ENCODE measurements at places on chromosomes 11 and 22.
A peak's percentile ranks its signal among the peaks of the same experiment; 100 is the strongest.

DNA sequence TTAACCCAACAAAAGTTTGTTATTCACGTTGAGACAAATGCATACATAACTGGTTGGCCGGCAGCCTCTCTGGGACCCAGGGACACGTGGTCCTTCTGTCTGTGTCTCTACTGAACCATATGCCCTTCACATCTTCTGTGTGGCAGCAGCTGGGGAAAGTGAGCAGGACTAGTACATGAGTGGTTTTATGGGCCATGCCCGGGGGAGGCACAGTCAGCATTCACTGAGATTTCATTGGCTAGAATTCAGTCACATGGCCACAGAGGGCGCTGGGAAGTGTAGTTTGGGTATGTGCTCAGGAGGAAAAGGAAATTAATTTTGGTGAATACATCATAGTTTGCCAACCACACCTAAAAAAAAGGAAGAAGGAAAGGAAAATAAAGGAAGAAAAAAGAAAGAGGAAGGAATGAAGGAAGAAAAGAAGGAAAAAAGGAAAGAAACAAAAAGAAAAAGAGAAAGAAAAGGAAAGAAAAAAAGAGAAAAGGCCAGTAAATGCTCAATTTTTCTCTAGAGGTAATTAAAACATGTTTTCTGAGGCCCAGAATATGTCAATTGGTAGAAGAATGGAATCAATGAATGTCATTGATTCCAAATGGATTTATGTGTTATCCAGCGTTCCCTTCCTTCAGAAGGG lies 55.9 kb upstream of the KIRREL3 start:
- DNase-seq, result no peak

GRCh38 chr11:22730319-22730718 lies 63.9 kb downstream of the GAS2 start:
- no peak for DNase-seq

GRCh38 chr11:207863-208180 lies 314 bp downstream of the RIC8A start:
- DNase-seq, result no peak

GRCh38 chr11:70688142-70688541 lies 289.8 kb downstream of the CTTN start:
- DNase-seq, result no peak

- DNase-seq, result no peak
These were observed 250.3 kb downstream of the BRD1 start for GRCh38 chr22:49577168-49578060.

DNA sequence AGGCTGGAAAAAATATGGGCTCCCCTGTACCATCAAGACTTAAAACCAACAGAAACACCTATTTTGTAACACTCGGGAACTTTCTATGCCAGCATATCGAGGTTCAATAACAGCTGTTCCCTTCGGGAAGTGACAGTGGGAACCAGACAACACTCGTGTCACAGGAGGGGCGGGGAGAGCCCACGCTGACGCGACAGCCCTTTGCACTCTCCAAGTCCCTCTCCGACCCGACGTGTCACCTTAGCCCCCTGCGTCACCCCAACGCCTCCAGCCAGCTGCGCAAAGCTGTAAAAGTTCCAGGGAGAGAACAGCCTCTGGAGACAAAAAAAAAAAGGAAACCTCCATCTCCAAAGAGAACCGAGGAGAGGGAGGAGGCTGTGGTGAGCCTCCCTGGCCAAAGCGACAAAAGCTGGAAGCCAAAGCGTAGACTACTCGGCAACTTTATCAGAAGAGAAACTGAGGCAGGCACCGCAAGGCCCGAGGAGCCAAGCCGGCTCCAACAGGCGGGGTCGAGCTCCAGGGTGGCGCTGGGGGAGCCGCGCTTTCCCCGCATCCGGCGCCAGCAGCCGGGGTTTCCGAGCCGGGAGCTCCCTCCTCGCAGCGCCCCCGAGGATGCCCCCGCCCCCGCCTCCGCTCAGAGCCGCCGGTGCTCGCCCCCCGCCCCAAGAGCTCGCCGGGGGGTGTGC lies 751 bp downstream of the ARFGAP3 start:
- peak; percentile 66 for DNase-seq

GRCh38 chr22:48309115-48309705 lies 1518.5 kb downstream of the BRD1 start:
- no peak for DNase-seq

DNA sequence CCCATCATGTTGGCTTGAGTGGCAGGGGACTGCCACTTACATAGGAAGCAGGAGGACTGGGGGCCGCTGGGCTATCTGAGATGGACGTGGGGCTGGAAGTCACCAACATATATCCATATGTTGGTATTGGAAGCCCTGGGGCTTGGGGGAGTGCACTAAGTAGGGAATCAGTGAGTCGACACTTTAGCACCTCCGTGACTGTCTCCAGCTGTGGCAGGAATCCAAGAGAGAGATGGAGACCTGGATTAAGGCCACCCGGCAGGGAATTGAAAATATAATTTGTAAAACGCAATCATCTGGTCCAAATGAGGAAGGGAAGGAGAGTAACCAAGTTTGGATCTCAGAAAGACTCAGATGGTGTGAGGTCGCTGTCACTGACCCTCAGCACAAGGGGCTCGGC lies 68.4 kb downstream of the ELFN2 start:
- no peak for DNase-seq

GRCh38 chr11:60951606-60951903 lies 421 bp downstream of the SLC15A3 start:
- no peak for DNase-seq

- DNase-seq, result no peak
These were observed 13.3 kb downstream of the NNMT start for GRCh38 chr11:114309517-114309916.

- no peak for DNase-seq
These were observed 52.0 kb downstream of the NRXN2 start for GRCh38 chr11:64670975-64671374.

DNA sequence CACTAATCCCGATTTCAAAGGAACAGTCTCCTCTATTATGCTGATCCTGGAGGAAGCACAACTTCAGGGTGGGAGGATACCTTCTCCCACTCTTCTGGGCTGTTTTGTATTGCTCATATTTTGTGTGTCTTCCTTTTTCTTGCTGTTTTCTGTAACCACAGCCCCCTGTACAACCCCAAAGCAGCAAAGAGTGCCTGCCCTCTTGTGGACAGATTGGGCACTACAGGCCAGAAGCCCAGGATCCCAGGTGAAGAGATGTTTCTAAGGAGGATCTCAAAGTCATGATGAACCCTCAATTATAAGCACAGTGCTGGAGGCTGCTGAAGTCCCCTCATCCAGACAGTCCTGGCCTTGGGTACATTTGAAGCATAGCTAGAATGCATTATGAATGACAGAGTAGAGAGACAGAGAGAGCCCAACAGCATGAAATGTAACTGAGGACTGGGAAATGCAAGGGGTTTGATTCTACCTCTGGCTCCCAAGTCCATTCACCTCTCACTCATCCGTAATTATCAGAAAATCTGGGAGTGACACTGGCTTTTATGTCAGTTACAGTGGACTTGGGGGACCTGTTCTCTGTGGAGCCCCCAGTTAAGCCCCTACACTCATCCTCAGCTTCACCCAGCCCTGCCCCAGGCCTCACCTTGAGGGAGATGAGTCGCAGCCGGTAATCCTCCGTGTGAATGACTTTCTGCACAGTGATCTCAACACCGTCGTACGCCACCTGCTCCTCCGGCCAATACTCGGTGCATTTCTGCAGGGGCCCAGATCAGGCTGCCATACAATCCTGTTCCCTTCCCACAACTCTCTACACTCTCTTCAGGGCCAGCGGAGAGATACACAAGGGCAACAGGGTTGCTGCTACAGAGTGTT lies 6.2 kb upstream of the IGSF22 start:
- DNase-seq, result peak; percentile 67

DNA sequence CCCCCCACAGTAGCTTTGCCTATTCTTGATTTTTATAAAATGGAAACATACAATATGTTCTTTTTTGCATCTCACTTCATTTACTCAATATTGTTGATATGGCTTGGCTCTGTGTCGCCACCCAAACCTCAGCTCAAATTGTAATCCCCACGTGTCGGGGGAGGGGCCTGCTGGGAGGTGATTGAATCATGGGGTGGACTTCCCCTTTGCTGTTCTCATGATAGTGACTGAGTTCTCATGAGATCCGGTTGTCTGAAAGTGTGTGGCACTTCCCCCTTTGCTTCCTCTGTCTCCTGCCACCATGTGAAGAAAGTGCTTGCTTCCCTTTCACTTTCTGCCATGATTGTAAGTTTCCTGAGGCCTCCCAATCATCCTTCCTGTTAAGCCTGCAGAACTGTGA lies 431.3 kb downstream of the MN1 start:
- DNase-seq, result peak; percentile 15

- no peak for DNase-seq
These were observed 252.0 kb downstream of the CTTN start for GRCh38 chr11:70650075-70650909.

- DNase-seq, result peak; percentile 20
These were observed 12.6 kb upstream of the APLNR start for GRCh38 chr11:57249384-57250319.

DNA sequence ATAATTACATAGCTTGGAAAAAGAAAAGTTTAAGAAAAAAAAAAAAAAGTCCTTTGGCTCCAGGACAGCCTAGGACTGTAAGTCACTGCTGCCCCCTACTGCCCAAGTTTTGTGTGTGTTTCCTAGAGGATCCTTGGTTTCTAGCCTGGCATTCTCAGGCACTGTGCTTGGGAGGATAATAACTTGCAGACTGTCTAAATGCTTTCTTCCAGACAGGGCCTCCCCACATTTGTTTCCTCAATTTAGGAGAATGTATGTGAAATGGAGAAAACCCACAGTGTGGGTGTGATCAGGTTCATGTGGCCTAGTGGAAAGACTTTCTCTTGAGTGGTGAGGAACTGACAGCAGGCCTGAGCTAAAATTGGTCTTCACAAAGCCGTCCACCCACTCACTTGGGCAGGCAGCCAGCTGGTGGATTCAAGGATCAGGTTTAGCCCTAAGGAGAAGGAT lies 191.0 kb downstream of the NAV2 start:
- DNase-seq, result peak; percentile 17

GRCh38 chr11:133908827-133909226 lies 47.9 kb downstream of the IGSF9B start:
- DNase-seq, result no peak

DNA sequence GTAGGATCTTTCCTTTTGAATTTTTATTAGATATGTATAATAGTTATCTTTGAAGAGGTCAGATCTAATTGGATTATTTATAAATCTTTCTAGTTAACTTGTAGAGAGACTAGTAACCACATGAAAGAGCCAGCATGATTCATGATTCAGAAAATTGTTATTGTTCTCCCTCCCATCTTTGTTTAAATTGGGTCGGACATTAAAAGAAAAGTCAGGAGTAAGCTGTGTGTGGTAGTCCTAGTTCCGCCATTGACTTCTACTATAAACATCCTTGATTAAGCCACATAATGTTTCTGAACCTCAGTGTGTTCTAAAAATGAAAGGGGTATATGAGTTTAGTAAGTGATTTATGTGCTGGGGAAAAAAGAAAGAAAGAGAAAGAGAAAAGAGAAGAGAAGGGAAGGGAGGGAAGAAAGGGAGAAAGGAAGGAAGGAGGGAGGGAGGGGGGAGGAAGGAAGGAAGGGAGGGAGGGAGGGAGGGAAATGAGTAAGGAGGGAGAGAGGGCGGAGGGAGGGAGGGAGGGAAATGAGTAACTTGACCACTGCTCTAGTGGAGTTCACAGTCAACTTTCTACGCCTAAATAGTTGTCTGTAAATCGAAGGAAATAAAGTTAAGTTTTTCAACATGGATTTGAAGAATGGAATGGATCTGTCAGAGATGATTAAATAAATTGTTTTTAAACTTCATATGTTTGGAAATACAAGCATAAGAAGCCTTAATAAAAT lies 32.9 kb downstream of the SIK2 start:
- DNase-seq, result no peak

DNA sequence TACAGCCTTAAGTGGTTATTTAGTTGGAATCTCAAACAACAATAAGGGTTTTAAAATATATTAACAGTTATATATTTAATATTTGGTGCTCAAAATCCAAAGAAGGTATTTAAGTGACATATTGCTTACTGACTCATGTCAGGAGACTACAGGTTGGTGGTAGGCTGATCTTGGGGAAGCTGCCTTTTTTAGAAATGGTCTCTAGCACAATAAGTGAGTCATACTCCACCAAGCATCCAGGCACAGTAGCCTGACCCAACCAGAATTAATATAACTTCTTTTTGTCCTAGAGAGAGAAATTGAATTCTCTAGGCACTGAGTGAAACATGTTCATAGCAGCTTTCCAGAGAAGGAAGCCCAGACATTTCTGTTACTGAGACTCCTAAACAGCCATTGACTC lies 868.5 kb upstream of the TENM4 start:
- no peak for DNase-seq

- DNase-seq, result no peak
These were observed 42.1 kb upstream of the GNB1L start for GRCh38 chr22:19896665-19897355.

- DNase-seq, result no peak
These were observed 10.5 kb downstream of the TOLLIP start for GRCh38 chr11:1298695-1299492.

GRCh38 chr22:39429186-39429585 lies 27.6 kb upstream of the MGAT3 start:
- no peak for DNase-seq

GRCh38 chr22:31625661-31626426 lies 36.2 kb downstream of the PISD start:
- DNase-seq, result no peak

GRCh38 chr11:34749666-34750659 lies 129.1 kb downstream of the EHF start:
- DNase-seq, result no peak

- peak; percentile 55 for DNase-seq
These were observed 31.3 kb downstream of the TRAF6 start for GRCh38 chr11:36478700-36479329.

GRCh38 chr22:23806837-23807236 lies 20.1 kb downstream of the SMARCB1 start:
- DNase-seq, result no peak

Data from CD4-positive, alpha-beta T cell treated with Interleukin-4 for 1 hour (primary cell).